ENCODE measurements at places on chromosomes 6 and 20.
A peak's percentile ranks its signal among the peaks of the same experiment; 100 is the strongest.

DNA sequence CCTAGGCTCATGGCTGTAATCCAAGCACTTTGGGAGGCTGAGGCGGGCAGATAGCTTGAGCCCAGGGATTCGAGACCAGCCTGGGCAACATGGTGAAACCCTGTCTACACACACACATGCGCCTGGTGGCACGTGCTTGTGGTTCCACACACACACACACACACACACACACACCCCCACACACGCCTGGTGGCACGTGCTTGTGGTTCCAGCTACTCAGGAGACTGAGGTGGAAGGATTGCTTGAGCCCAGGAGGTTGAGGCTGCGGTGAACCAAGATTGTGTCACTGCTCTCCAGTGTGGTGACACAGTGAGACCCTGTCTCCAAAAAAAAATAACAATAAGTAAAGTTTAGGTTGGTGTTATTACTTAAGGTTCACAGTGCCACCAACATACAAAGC is 165.8 kb downstream of the ZFAND3 start:
- DNase-seq = no peak

GRCh38 chr20:6058684-6059295 is 4.9 kb upstream of the LRRN4 start:
- DNase-seq = no peak

- peak; percentile 27 for DNase-seq
Observed at GRCh38 chr6:137867685-137868509, 838 bp downstream of the TNFAIP3 start.

GRCh38 chr20:48722002-48722731 is 105.6 kb downstream of the PREX1 start:
- no peak for DNase-seq

DNA sequence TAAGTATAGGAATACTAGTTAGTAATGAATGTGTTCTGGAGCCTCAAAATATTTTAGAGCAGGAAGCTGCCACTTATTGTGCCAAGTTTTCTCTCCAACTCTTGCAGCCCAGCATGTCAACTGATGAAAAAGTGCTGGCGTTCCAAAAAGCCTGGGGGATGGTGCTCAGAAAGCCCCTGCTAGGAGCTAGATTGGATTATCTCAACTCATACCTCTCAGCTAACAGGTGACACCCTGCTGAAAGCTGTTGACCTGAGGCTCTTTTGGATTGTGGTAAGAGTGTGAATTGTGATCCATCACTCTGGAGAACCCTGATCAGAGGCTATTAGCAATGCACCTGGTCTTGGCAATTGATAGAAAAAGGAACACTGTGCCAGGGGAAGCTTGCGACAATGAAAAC is 580.4 kb downstream of the EYS start:
- no peak for DNase-seq

DNA sequence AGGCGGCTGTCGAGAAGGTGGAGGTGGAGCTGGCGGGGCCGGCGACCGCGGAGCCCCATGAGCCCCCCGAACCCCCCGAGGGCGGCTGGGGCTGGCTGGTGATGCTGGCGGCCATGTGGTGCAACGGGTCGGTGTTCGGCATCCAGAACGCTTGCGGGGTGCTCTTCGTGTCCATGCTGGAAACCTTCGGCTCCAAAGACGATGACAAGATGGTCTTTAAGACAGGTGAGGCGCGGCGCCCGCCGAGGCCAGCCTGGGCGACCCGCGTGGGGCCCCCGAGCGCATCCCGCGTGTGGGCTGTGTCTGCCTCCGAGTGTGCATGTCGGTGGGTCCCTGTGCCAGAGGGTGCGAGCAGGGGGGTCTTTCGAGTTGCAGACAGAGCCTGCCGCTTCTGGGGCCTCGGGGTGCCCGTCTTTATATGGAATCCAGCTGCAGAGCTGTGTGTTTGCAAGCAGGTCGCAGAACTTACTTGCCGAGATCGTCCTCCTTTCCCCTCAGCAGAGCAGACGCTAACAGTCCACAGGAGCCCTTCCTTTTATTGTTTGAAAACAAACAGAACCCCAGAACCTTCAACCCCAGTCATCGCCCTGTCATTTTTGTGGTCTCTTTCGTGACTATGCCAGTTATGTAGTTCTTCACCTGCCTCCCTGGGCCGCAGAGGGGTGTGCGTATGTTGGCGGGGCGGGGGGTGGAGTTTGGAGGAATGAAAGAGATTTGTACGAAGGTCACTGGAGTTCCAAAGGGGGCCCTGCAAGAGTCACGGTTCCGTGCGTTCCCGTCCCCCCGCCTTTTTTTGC is 766 bp downstream of the SLC16A10 start:
- DNase-seq = peak; percentile 8

GRCh38 chr6:90184334-90185298 is 112.0 kb downstream of the BACH2 start:
- DNase-seq = no peak

GRCh38 chr6:22825210-22825609 is 255.8 kb downstream of the HDGFL1 start:
- DNase-seq = no peak

DNA sequence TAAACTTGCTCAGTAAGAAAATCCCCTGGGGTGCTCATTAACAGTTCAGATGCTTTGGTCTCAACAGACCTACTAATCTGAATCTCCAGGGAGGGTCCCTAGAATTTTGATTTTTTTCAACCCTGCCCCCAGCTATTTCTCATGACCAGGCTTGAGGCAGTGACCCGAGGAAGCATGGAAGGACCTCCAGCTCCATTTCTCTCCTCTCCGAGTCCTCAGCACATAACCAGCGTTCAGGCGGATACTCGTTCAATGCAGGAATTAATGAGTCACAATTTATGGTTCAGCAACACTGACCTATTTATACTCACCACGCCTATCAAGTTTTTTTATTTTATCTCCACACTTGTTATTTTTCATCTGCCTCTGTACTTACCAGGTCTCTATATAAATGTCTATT is 369.2 kb upstream of the CDH4 start:
- DNase-seq = no peak

Measured in activated T-helper 1 cell treated with anti-CD3 and anti-CD28 coated beads, Interleukin-2, amount 50 U/mL, for 16 hours (primary cell).